ENCODE measurements at places on chromosomes 6 and 20.

DNA sequence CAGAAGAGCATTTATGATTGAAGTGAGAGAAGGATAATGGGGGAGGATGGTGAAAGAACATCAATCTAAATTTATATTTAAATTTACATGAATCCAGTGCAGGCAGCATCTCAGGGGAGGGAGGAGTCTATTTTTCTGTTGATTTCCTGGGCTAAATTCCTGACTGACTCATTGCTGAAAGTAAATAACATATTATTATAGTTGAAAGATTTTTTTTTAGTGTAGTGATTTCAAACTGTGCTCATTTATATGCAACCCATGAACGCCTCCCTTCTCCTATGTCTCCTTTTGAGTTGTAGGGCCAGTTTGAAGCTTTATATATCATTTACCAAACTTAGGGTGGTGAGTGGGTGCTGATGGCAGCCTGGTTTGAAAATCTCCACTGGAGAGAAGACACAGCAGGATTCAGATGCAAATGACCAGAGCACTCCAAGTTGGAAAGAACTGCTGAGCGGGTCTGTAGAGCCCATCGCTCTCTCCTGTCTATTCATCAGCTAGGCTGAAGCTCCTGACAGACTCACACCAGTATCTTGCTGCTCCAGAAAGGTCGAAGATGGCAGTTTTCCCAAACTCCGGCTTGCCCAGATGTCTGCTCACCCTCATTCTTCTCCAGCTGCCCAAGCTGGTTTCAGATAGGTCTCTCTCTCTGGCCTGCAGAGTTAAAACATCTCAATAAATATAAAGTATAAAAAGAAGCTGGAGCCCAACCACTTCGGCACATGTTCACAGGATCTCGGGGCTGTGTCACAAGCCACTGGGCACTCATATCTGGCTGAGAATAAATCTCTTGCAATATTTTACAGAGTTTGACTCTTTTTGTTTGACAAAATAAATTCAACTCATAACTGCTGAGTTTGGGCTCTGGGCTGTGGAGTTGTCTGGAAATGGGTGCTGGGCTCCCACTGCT is 18.3 kb downstream of the BTN2A1 start:
- peak; percentile 10 for DNase-seq

DNA sequence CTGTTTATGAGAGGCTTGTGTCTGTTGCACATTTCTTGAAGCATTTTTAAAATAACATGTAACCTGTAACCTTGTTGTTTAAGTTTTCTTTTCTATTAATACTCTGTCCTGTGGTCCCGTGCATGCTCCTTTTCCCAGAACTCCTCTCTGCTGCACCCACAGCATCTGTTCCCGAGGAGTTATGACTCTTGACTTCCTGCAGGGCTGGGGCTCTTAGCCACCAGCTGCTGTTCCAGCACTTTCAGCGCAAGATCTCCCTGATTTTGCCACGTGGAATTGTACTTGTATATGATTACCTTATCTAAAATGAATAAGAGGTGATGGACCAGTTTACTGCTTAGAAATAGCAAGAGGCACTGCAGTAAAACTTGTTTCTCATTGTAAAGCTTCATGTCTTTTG is 150.6 kb downstream of the QKI start:
- no peak for DNase-seq

DNA sequence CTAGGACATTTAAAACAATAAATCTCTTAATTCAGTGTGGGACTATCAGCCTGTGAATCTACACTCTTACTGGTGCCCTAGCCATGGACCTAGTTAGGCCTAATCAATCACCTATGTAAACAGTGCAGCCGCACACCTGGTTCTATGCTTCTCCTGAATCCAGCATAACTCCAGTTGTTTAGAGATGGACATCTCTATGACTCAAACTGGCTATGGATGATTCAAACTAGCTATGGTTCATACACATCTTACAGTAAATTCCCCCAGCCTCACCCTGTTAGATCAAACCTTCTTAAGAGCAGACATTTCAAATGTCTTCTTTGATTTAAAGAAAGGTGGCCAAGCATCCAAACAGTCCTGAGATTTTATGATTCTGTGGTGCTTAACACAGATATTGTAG is 34.7 kb downstream of the SLC35B3 start:
- no peak for DNase-seq

DNA sequence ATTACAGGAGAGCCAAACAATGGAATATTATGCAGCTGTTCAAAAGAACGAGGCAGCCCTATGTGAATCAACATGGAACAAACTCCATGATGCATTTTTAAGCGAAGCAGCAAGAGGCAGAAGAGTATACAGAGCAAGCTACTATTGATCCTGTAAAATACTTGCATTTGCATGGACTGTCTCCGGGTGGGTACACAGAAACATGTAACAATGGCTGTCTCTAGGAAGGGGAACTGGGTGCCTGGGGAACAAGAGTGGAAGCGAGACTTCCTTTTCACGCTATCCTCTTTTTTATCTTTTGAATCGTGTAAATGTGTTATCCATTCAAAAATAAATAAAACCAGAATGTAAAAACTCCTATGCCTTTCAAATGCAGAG is 93.3 kb upstream of the SIRPA start:
- DNase-seq: no peak

DNA sequence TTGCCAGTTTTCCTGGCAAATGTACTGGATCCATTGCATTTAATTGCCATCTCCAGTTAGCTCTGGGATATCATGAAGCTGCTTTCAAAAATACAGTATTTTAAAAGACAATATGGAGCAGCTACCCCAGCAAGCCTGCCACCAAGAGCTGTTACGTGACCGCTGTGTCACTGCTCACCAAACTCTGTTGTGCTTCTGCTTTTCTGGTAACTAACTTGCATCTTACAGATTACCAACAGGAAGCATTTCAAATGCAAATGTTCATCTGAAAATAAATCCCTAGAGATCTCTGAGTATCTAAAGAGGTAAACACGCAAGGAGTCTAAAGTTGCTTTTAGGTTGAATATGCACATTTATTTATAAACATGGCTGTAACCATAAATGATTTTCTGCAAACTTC is 1008.3 kb downstream of the KIF16B start:
- no peak for DNase-seq

DNA sequence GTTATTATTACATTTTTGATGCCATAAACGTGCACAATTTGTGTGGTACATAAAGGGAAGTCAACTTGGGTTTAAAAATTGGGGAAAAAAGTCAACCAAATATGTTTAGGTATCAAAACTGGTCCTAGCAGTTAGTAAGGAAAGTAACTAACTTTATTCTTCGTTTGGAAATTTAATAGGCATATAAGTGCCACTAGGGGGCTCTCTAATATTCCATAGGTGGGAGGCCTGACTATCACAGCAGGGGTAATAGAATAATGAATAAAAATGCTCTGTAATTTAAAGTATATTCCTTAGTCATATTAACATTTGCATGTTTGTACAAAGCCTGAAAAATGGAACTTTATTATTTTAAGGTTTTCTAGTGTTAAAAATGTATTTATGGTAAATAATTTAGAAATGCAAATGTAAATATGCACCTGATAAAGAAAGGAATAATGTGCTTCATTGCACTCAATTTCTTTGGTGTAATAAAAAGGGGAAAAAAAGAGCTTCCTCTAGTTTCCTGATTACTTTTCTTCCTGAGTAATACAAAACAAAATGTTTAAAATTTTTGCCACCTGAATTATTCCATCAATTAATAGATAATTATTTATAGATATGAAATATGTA is 125.7 kb upstream of the HDAC2 start:
- DNase-seq: no peak

DNA sequence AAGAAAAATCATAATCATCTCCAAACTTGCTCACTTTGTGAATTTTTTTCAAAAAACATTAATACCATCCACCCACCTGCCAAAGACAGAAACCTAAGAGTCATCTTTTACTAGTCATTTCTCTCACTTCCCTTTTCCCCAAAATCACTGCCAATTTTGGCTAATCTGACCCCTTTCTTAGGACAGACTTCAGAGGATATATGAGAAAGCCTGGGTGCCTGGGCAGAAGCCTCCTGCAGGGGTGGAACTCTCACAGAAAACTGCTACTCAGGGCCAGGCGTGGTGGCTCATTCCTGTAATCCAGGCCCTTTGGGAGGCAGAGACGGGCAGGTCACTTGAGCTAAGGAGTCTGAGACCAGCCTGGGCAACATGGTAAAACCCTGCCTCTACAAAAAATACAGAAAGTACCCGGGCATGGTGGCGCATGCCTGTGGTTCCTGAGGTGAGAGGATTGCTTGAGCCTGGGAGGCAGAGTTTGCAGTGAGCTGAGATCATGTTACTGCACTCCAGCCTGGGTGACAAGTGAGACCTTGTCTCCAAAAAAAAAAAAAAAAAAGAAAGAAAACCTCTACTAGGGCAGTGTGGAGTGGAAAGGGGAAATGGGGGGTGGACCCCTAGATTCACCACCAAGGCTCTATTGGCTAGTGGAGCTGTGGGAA is 3.8 kb downstream of the DEK start:
- peak; percentile 55 for DNase-seq

- DNase-seq: no peak
Observed at GRCh38 chr20:16493486-16493885, 79.8 kb downstream of the KIF16B start.

- DNase-seq: peak; percentile 90
Observed at GRCh38 chr6:17962436-17963031, 24.9 kb downstream of the KIF13A start.

DNA sequence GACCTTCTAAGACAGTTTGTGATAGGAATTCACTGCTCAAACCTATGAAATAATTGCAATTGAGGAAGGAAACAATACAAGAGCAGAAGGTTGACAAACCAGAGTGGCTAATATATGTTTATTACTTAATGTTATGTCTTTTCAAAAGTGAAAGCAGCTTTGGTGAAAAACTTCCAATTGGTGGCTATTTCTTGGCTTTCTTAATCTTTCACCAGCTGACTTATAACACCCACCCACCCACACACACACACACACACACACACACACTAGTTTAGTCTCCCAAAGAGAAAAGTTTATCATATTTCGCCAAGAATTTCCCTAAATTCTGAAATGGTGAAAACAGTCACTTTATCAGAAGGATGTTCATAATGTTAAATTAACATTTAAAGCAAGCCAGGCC is 583.5 kb downstream of the EYS start:
- DNase-seq: no peak

DNA sequence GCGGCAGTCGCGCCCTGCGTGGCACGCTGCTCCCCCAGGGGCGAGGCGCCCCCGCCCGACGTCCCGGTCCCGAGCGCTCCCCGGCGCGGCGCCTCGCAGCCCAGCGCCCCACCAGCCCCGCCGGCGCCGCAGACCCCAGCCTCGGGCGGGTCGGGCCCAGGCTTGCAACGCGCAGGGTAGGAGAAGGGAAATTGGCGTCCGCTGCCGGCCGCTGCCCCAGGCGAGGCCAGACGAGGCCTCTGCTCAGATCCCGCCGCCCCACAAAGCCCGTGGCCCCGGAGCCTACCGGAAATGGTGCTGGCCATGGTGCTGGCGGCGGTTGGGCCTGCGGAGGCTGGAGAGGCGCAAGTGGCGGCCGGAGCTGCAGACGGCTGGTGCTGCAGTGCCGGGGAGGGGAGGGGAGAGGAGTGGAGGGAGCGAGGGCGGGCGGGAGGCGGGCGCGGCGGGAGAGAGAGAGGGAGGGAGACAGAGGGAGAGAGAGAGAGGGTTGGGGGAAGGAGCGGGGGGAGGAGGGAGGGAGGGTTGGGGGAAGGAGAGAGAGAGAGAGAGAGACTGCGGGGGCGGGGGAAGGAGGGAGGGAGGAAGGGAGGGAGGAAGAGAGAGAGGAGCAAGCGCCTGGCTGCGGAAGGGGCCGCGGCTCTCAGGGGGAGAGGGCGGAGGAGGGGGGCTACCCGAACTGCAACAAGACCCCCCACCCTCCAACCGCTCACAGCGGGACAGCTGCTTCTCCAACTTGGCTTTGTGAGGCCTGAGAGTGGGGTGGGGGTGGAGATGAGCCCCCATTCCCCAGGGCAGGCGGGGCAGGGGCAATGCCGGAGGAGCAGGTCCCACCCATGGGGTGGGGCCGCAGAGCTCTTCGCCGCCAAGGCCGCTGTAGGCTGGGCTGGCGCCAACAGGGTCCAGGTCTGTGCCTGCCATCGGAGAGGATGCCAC is at the start of gene STMN3:
STMN3 (minus strand) TSS at position 384 of the 933 bp plus-strand sequence; CDS start at position 305, 79 bp downstream.
- DNase-seq: peak; percentile 97

GRCh38 chr6:14393910-14394309 is 276.3 kb downstream of the CD83 start:
- no peak for DNase-seq

GRCh38 chr20:58712151-58712791 is 19.7 kb downstream of the NPEPL1 start:
- DNase-seq: no peak

GRCh38 chr6:92329208-92329847 is 1090.0 kb downstream of the EPHA7 start:
- DNase-seq: no peak

GRCh38 chr20:2742934-2743559 is 50.5 kb downstream of the EBF4 start:
- DNase-seq: peak; percentile 49

GRCh38 chr20:44388466-44389023 is 33.0 kb downstream of the HNF4A start:
- DNase-seq: peak; percentile 83

DNA sequence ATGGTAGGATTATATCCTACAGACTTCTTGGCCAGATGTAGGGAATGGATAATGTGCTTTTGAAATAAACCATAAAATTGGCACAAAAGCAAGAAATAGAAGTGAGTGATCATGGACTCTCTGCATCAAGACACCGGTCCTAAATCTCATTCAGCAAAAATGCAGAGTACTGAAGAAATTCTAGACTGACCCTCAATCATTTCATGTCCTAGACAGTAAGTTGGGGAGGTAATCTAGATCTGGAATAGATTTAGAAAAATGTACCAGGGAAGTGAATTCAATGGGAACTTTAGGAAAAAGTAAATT is 69.7 kb upstream of the ADTRP start:
- DNase-seq: no peak

GRCh38 chr6:166417285-166417691 is 34.5 kb upstream of the MPC1 start:
- DNase-seq: no peak

DNA sequence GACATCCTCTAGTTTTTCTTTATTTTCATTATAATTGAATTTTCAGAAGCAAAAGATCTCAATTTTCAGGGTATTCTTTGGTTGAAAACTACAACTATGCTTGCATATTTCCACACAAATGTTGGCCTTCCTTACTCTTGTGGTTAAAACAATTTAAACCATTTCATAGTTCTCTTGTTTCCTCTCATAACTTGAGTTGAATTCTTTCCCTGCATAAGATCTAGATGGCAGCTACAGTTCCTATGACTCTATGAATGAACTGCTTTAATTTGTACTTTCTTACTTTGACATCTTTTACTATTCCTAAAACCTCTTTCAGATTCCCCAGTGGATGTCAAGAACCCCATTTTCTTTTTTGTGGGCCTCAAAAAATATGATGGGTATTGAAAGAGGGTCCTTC is 564.5 kb downstream of the NKAIN2 start:
- no peak for DNase-seq

DNA sequence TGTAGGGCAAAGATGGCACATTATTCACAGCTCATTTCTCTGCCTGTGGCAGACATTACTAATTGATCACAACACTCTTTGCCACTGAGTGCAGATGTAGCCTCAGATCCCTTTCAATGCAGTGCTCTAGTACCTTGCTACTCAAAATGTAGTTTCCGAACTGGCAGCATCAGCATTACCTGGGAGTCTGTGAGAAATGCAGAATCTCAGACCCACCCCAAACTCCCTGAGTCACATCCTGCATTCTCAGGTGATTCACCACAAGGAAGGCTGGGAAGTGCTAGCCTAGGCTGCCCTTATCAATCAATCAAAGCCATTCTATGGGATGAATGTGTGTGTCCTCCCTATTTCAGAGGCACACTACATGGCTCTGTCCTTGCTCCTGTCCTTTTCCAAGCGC is 58.5 kb downstream of the PCNA start:
- DNase-seq: peak; percentile 25
